Breast epithelium (tissue), 4 donors: ENCODE measurements at places on chromosomes 7 and 10. TPM values are rescaled to one million over a fixed set of nuclear protein-coding genes. Genes with fewer than 3 reads are reported as not detected.

GRCh38 chr10:4313051-4313450, 513.0 kb upstream of the AKR1E2 start:
- no peak overlapping the region for H3K27ac ChIP-seq
- no peak overlapping the region for H3K4me3 ChIP-seq
- no peak for DNase-seq
- no peaks in the 10 kb centered on the region for H3K36me3 ChIP-seq
- no peaks in the 10 kb centered on the region for H3K27me3 ChIP-seq
- H3K4me1 ChIP-seq = no peaks in the 10 kb centered on the region

GRCh38 chr7:113880559-113880958, 38.2 kb downstream of the PPP1R3A start:
- no peak overlapping the region for H3K27ac ChIP-seq
- H3K27me3 ChIP-seq = no peaks in the 10 kb centered on the region
- no peaks in the 10 kb centered on the region for H3K36me3 ChIP-seq
- no peaks in the 10 kb centered on the region for H3K4me1 ChIP-seq
- no peak overlapping the region for H3K4me3 ChIP-seq

- H3K27ac ChIP-seq = no peak overlapping the region
- no peak overlapping the region for H3K4me3 ChIP-seq
- H3K4me1 ChIP-seq = no peaks in the 10 kb centered on the region
These were observed 989.0 kb downstream of the GATA3 start for GRCh38 chr10:9043466-9043865.

IFIT1B gene
- total RNA-seq = not detected

DNA sequence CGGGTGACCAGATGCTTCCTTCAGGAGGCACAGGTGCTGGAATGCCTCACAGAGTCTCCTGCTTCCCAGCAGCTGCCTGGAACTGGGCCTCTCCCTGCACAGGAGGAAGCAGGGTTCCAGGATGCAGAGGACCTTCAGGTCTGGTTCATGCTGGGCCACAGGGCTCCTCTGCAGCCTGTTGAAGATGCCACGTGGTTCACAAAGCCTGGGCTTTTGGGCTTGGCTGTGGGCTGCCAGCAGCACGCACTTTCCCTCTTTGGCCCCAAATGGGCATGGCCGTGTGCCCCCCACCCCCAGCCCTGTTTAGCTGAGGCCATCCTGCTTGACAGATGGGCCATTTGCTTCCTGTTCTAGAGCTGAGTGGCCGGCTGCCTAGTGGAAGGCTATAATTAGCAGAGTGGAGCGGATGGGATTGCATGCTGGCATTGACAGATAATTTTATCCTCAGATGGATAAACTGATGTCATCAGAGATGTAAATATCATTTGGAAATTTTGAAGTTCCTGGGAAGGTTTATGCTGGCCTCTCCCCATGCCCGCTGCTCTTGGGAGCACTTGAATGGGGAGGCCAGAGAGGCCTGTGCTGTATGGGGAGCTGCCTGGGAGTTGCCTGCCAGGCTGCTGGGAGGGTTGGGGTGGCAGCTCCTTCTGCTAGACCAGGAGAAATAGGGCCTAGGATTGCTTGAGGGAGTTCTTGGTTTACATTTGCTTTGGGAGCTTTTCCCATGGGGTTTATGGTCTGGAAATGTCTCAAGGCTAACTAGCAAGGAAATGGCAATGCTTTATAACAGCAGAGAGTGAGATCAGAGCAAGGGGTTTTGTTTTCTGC, 28.2 kb downstream of the TSPAN15 start:
- peak overlapping the region; percentile 37 for H3K27ac ChIP-seq
- no peaks in the 10 kb centered on the region for H3K27me3 ChIP-seq
- no peaks in the 10 kb centered on the region for H3K4me1 ChIP-seq
- no peak overlapping the region for H3K4me3 ChIP-seq

ENKUR gene
- total RNA-seq = not detected

MBL2 gene
- total RNA-seq = not detected

DNA sequence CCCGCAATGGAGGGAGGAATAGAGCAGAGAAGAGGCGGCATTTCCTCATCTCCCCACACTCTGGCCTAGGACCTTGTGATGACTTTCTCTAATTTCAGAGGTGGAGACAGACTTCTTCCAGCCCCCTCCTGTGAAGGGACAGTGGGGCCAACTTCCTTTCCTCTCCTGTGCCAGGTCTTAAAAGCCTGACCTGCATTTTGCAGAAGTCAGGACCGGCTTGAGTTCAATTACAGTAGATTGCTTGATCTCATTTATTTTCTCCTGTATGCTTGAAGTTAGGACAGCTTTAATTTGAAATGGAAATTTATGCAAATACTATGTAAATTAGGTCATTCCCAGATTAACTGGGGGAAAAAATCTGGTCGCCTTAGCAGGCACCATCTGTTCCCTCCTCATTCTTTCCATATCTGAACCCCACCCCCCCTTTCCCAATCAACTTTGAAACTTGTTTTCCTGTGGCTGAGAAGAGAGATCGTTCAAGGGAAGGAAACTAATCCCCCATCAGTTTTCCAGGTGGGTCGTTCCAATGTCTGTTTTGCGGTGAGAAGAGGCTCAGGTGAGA, 57.1 kb downstream of the SYPL1 start:
- no peaks in the 10 kb centered on the region for H3K27me3 ChIP-seq
- peaks cover 20% of the 10 kb centered on the region for H3K4me1 ChIP-seq
- H3K27ac ChIP-seq = no peak overlapping the region
- no peaks in the 10 kb centered on the region for H3K36me3 ChIP-seq
- no peak overlapping the region for H3K4me3 ChIP-seq
- DNase-seq = no peak

DNA sequence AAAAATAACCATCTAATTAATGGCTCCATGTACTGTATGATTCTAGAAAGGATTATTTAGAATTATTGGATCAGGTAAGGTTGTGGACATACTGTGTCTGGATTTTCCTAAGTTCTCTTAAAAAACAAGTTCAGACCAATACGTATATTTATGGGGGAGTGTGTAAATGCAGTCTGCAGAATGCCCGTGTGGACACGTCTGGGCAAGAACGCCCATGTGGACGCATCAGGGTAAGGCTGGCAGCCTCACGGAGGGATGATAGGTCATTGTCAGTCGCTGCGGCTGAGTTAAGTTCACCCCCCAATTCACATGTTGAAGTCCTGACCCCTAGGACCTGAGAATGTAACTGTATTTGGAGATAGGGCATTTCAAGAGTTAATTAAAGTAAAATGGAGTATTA, 160.0 kb upstream of the SHH start:
- H3K27ac ChIP-seq = no peak overlapping the region
- no peaks in the 10 kb centered on the region for H3K36me3 ChIP-seq
- DNase-seq = no peak
- H3K4me3 ChIP-seq = no peak overlapping the region
- peaks cover 5% of the 10 kb centered on the region for H3K27me3 ChIP-seq

DNA sequence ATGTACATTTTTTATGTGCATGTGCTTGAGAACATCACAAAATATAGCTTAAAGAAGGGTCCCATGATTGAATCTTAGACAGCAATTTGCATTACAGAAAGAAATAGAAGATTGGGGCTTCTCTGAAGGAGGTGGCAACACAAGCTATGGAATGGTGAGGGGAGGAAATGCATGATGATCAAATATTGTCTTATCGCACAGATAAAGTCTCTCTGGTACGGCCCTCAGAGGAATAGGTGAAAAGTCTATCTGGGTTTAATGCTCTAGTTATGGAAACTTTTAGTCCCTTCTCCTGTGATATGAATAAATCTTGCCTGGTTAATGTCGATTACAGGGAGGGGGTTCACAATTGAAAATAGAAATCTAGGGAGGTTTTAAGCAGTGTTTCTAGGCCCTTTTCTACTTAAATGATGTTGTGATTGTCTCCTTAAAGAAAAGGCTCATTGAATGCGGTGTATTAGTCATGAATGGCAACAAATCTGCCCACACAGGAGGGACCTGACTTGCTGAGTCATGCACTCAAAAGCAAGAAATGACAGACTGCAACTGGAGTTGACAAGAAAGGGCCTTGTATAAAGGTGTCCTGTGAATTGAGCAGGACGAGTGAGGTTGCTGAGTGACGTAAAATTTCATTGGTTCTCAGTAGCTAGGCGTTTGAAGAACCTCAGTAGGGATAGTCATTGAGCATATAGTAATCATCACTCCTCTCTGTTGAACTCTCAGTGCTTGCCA, 133.4 kb upstream of the CSTF2T start:
- DNase-seq = peak; percentile 19
- no peak overlapping the region for H3K4me3 ChIP-seq
- H3K36me3 ChIP-seq = no peaks in the 10 kb centered on the region
- no peak overlapping the region for H3K27ac ChIP-seq

ASAH2B gene
- total RNA-seq = 3.7 TPM

- no peaks in the 10 kb centered on the region for H3K4me1 ChIP-seq
- DNase-seq = no peak
- no peaks in the 10 kb centered on the region for H3K27me3 ChIP-seq
These were observed 106.0 kb downstream of the ABLIM1 start for GRCh38 chr10:114552050-114552449.

SNX13 gene
- 62.6 TPM for total RNA-seq

NEBL gene
- 85.2 TPM for total RNA-seq

- H3K4me1 ChIP-seq = no peaks in the 10 kb centered on the region
- H3K27me3 ChIP-seq = no peaks in the 10 kb centered on the region
- no peak for DNase-seq
- no peak overlapping the region for H3K4me3 ChIP-seq
- no peak overlapping the region for H3K27ac ChIP-seq
- no peaks in the 10 kb centered on the region for H3K36me3 ChIP-seq
These were observed 22.0 kb upstream of the LIPF start for GRCh38 chr10:88642209-88642608.

- H3K27ac ChIP-seq = no peak overlapping the region
- DNase-seq = no peak
- no peaks in the 10 kb centered on the region for H3K36me3 ChIP-seq
- no peak overlapping the region for H3K4me3 ChIP-seq
These were observed 168.3 kb downstream of the CHRM2 start for GRCh38 chr7:137036768-137037167.

KNDC1 gene
- total RNA-seq = 2.3 TPM

- no peaks in the 10 kb centered on the region for H3K27me3 ChIP-seq
- no peaks in the 10 kb centered on the region for H3K4me1 ChIP-seq
- H3K27ac ChIP-seq = peak overlapping the region; percentile 54
- DNase-seq = no peak
- no peak overlapping the region for H3K4me3 ChIP-seq
- no peaks in the 10 kb centered on the region for H3K36me3 ChIP-seq
These were observed 258.6 kb downstream of the CXCL12 start for GRCh38 chr10:44126291-44126717.

- H3K4me1 ChIP-seq = no peaks in the 10 kb centered on the region
- H3K27me3 ChIP-seq = peaks cover 14% of the 10 kb centered on the region
- no peaks in the 10 kb centered on the region for H3K36me3 ChIP-seq
- no peak overlapping the region for H3K27ac ChIP-seq
- no peak overlapping the region for H3K4me3 ChIP-seq
These were observed 106.1 kb downstream of the POU6F2 start for GRCh38 chr7:39083781-39084180.

GRCh38 chr10:129459762-129460539, 7.1 kb upstream of the MGMT start:
- H3K4me1 ChIP-seq = no peaks in the 10 kb centered on the region
- DNase-seq = no peak
- H3K36me3 ChIP-seq = no peaks in the 10 kb centered on the region
- no peaks in the 10 kb centered on the region for H3K27me3 ChIP-seq

AKR1D1 gene
- total RNA-seq = not detected

FAM25A gene
- total RNA-seq = not detected

- no peaks in the 10 kb centered on the region for H3K4me1 ChIP-seq
- H3K36me3 ChIP-seq = peaks cover 10% of the 10 kb centered on the region
- no peak overlapping the region for H3K4me3 ChIP-seq
- DNase-seq = no peak
- H3K27ac ChIP-seq = no peak overlapping the region
These were observed 18.0 kb downstream of the CALU start for GRCh38 chr7:128757203-128757602.

DNA sequence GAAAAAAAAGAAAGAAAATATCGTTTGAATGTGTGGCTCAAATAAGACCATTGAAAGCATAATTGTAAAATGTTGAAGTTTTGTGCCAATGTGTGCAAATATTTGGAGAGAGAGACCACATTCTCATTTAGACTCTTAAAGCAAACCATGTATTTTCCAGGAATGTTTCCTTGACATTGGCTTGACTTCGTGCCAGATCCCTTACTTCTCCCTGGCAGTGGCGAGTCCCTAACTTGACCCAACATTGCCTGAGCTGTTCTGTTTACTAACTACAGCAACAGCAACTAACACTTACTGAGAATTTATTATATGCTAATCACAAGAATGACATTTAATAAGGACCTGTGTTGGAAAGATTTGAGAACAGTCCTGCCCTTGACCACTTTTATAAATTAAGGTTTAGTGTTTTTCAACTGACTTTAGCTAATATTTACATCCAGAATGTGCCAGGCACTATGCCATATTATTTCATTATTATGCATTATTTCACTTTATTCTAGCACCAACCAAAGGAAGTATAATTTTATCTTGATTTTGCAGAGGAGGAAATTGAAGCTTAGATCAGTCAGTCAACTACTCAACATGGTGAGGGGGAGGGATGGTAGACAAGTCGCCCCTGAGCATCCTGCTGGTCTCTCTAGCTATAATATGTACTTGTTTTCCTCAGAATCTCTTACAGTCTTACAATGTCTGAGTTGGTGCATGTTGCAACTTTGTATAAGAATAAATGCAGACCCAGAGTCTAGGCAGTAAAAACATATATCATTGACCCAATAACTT, 29.7 kb downstream of the ZNF467 start:
- DNase-seq = no peak
- no peak overlapping the region for H3K4me3 ChIP-seq
- no peaks in the 10 kb centered on the region for H3K36me3 ChIP-seq
- H3K4me1 ChIP-seq = peaks cover 5% of the 10 kb centered on the region
- no peaks in the 10 kb centered on the region for H3K27me3 ChIP-seq
- H3K27ac ChIP-seq = no peak overlapping the region

DNA sequence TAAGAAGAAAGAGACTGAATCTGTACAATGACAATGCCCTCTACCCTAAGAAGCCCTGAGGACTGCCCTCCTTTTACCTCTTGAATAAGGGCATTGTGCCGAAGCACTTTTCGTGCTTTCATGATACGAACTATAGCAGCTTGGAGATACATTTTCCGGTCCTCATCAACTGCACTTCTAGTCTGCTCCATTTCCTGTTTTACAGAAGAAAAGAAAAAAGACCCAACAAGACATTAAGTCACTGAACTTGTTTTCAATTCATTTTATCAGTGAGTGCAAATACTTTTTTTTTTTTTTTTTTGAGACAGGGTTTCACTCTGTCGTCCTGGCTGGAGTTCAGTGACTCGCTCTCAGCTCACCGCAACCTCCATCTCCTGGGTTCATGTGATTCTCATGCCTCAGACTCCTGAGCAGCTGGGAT, 78.4 kb downstream of the CUL2 start:
- H3K27me3 ChIP-seq = no peaks in the 10 kb centered on the region
- H3K4me1 ChIP-seq = no peaks in the 10 kb centered on the region
- DNase-seq = no peak
- no peak overlapping the region for H3K4me3 ChIP-seq
- peaks cover 10% of the 10 kb centered on the region for H3K36me3 ChIP-seq

- no peaks in the 10 kb centered on the region for H3K36me3 ChIP-seq
- no peaks in the 10 kb centered on the region for H3K27me3 ChIP-seq
- DNase-seq = no peak
- H3K4me1 ChIP-seq = no peaks in the 10 kb centered on the region
These were observed 143.0 kb downstream of the RAPGEF5 start for GRCh38 chr7:22214000-22214399.

GPR37 gene
- 0.98 TPM for total RNA-seq
